HFFc6 (cell line): ENCODE measurements at places on chromosomes 13 and 19. TPM values are rescaled to one million over a fixed set of nuclear protein-coding genes. Genes with fewer than 3 reads are reported as not detected.
A peak's percentile ranks its signal among the peaks of the same experiment; 100 is the strongest.

Gene PRR19
- total RNA-seq: 0.85 to 1.3 TPM (median 1.2 TPM) in 3 replicates

Gene CDK8
- total RNA-seq: 16.2 to 18.6 TPM (median 16.5 TPM) in 3 replicates

Gene KLF5
- 20.9 to 30.7 TPM (median 27.3 TPM) in 3 replicates for total RNA-seq

Gene ANKLE1
- total RNA-seq: 0.13 to 0.57 TPM (median 0.55 TPM) in 3 replicates

Gene ZNF682
- total RNA-seq: 2.1 to 5.7 TPM (median 2.3 TPM) in 3 replicates

Gene TNNT1
- 5.2 and 8.8 TPM in 2 replicates for total RNA-seq

Gene CLEC11A
- 153 to 168 TPM (median 158 TPM) in 3 replicates for total RNA-seq

Gene ZNF560
- 0.10 to 0.12 TPM in 2 of 3 replicates, not detected in the other for total RNA-seq

Gene SHISA7
- total RNA-seq: not detected in 3 replicates

DNA sequence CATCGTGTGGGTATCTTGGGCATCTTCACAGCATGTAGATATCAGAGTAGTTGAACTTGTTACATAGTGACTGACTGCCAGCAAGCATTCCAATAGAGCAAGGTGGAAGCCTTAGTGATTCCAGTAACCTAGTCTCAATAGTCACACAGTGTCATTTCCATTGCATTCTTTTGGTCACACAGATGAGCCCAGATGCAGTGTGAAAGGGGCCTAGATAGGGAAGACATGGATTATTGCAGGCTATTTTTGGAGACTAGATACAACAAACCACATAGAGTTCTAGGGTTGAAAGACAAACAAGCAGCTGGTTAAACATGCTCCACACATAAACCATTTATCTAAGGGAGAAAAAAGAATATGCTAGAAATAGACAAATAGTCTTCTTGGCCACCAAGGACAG, 553.5 kb downstream of the DCT start:
- H3K27me3 ChIP-seq: no peaks in the 10 kb centered on the region; the same call in 1 of the 2 replicates
- H3K4me1 ChIP-seq: peaks cover 21% of the 10 kb centered on the region
- no peaks in the 10 kb centered on the region for H3K36me3 ChIP-seq
- no peak overlapping the region for H3K27ac ChIP-seq

DNA sequence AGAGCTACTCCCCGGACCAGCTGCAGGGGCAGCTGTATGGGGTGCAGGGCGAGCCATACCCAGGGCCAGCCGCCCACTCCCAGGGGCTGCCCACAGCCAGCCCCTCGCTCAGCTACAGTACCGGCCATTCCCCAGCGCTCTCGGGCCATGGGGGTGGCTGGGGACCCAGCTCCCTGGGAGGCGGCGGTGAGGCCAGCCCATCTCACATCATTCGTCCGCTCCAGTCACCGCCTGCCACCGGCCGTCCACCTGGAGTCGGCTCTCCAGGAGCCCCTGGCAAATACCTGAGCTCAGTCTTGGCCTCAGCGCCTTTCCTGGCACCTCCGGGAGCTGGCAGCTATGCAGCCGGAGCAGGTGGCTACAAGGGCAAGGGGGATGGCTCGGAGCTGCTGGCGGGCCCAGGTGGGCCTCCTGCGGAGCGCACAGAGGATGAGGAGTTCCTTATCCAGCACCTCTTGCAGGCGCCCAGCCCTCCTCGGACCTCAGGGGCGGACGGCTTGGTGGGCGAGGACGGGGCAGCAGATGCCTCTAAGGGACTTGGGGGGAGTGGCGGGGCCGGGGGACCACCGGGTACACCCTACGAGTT, 4.9 kb downstream of the PRR12 start:
- H3K27me3 ChIP-seq: no peaks in the 10 kb centered on the region
- peaks cover 16% of the 10 kb centered on the region; the same call in 1 of the 2 replicates for H3K36me3 ChIP-seq
- peaks cover 20% of the 10 kb centered on the region for H3K4me1 ChIP-seq
- H3K4me3 ChIP-seq: no peak overlapping the region
- DNase-seq: no peak

DNA sequence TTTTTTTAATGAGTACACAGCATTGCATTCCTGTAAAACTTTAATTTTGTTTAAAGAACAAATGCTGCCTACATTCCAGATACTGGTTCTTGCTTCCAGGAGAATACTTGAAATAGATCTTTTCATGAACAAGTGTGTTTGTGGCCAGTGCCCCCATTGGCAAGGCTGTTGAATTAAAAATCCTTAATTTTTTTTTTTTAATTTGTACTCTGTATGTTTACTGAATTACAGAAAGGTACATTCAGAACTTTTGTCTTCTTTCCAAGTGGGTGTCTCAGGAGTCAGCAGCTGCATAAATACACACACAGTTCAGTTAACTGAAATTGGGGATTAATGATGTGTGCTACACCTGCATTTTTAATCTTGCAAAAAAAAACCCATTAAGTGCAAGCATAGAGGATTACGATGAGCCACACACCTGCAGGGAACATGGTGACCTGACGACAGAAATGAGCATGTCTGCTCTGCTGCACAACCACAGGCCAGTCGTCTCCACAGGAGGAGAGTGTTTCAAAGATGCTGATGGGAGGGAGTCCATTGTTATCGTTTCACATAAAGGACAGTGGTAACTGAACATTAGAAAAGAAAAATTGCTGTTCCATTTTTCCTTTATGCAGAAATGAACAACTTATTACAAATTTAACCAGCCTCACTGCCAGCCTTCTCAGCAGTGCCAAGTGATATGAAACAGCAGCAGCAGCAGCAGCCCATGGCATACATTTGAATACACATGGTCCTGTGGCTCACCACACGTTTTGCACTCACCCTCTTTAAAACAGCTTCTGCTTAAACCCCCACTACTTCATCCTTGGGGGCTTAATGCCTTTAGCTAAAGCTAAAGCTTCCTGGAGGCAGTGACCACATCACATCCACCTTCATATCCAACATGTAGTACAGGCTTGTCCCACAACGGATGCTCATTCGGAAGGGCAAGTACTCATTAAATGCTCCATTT, 72.3 kb upstream of the RFC3 start:
- H3K36me3 ChIP-seq: no peaks in the 10 kb centered on the region
- DNase-seq: no peak
- no peak overlapping the region for H3K27ac ChIP-seq
- H3K4me1 ChIP-seq: peaks cover 10% of the 10 kb centered on the region

GRCh38 chr13:63351081-63351480, 1935.4 kb upstream of the PCDH20 start:
- H3K4me3 ChIP-seq: no peak overlapping the region
- no peaks in the 10 kb centered on the region for H3K36me3 ChIP-seq
- H3K27me3 ChIP-seq: no peaks in the 10 kb centered on the region
- no peak overlapping the region for H3K27ac ChIP-seq

GRCh38 chr19:4933528-4933927, 24.2 kb downstream of the UHRF1 start:
- H3K27me3 ChIP-seq: peaks cover 2% of the 10 kb centered on the region; the same call in 1 of the 2 replicates
- DNase-seq: no peak
- peaks cover 16% of the 10 kb centered on the region for H3K36me3 ChIP-seq
- H3K27ac ChIP-seq: no peak overlapping the region

- H3K27me3 ChIP-seq: peaks cover 13% of the 10 kb centered on the region
- peaks cover 33% of the 10 kb centered on the region for H3K4me1 ChIP-seq
- H3K27ac ChIP-seq: peak overlapping the region; percentile 63
- peaks cover 37% of the 10 kb centered on the region for H3K36me3 ChIP-seq
- H3K4me3 ChIP-seq: no peak overlapping the region
Measured at GRCh38 chr13:113843864-113844556, 19.9 kb downstream of the GAS6 start.

GRCh38 chr13:52651897-52652195, 790 bp upstream of the SUGT1 start:
- H3K4me1 ChIP-seq: peaks cover 9% of the 10 kb centered on the region
- DNase-seq: no peak
- H3K27ac ChIP-seq: no peak overlapping the region
- H3K4me3 ChIP-seq: no peak overlapping the region
- H3K36me3 ChIP-seq: peaks cover 29% of the 10 kb centered on the region

- H3K36me3 ChIP-seq: no peaks in the 10 kb centered on the region
- H3K27me3 ChIP-seq: no peaks in the 10 kb centered on the region
- H3K4me1 ChIP-seq: no peaks in the 10 kb centered on the region
- no peak for DNase-seq
- no peak overlapping the region for H3K4me3 ChIP-seq
Measured at GRCh38 chr13:63517371-63517770, 2101.7 kb upstream of the PCDH20 start.

DNA sequence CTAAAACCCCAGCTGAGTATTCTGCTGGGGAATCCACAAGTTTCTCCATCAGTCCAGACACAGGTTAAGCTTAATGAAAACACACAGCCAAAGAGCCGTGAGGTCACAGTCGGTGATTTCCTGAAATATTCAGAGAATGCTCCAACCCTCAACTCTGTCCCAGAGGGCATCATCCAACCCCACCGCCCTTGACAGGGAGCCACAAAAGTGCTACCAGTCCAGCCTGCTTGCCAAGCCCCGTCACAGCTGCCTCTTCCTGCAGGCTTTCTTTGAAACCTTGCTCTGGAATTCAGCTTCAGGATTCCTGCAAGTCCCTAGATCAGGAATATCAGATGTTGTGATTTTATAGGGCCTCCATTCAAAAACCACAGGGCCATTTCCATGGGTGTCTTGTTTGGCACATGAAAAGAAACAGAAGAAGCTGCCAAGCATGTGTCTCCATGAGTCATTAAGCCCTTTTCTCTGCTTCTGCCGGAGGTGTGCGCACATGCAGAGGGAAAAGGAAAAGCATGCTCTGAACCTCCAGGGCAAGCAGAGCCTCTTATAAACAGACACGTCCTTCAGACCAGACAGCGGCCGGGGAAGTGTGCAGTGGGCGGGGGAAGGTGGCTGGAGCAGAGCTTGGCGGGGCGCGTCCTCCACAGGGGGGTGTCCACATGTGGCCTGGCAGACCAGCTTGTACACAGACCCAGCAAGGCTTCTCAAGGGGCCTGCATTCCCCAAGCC, 164.7 kb downstream of the KATNAL1 start:
- DNase-seq: peak; percentile 98
- H3K27me3 ChIP-seq: peaks cover 4% of the 10 kb centered on the region
- H3K36me3 ChIP-seq: 0 out of 2 replicates have a peak, but pooled peaks cover 3% of the 10 kb centered on the region
- peaks cover 48% of the 10 kb centered on the region for H3K4me1 ChIP-seq

DNA sequence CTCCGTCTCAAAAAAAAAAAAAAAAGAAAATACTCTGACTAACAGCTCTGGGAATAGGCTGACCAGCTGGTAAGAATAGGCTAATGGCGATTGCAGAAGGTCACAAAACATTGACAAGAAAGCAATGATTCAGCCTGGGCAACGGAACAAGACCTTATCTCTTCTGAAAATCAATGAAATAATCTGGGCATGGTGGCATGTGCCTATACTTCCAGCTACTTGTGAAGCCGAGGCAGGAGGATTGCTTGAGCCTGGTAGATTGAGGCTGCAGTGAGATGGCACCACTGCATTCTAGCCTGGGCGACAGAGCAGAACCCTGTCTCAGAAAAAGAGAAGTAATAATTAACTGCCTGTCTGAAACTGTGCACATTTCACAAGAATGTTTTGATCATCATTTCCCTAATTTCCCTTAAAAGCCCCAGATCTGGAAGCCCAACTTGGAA, 18.8 kb upstream of the MTRF1 start:
- H3K4me3 ChIP-seq: no peak overlapping the region
- DNase-seq: no peak
- peaks cover 2% of the 10 kb centered on the region; the same call in 1 of the 2 replicates for H3K27me3 ChIP-seq
- H3K4me1 ChIP-seq: peaks cover 32% of the 10 kb centered on the region
- no peak overlapping the region for H3K27ac ChIP-seq

DNA sequence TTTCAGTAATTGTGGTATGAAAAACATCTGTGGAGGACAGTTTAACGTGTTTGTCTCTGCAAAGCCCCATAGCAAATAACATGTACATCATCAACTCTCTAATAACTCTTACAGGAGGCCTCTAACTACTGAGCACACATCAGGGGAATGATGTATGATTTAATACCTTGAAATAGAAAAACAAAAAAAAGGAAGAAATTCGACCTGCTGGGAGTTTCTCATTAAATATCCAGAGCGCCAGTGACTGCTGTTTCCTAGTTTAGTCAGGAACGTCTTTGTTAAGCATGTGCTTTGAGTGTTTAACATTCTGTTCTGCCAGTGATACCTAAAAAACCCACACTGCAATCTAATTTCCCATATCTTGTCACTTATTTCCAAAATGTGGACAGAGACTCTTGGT, 235.4 kb downstream of the PCDH20 start:
- H3K27ac ChIP-seq: no peak overlapping the region
- no peak overlapping the region for H3K4me3 ChIP-seq
- H3K36me3 ChIP-seq: no peaks in the 10 kb centered on the region
- DNase-seq: no peak

- peaks cover 29% of the 10 kb centered on the region for H3K27me3 ChIP-seq
- H3K36me3 ChIP-seq: no peaks in the 10 kb centered on the region
- no peak overlapping the region for H3K27ac ChIP-seq
- no peak for DNase-seq
- H3K4me3 ChIP-seq: no peak overlapping the region
Measured at GRCh38 chr19:35555301-35556005, 8.0 kb downstream of the ATP4A start.

DNA sequence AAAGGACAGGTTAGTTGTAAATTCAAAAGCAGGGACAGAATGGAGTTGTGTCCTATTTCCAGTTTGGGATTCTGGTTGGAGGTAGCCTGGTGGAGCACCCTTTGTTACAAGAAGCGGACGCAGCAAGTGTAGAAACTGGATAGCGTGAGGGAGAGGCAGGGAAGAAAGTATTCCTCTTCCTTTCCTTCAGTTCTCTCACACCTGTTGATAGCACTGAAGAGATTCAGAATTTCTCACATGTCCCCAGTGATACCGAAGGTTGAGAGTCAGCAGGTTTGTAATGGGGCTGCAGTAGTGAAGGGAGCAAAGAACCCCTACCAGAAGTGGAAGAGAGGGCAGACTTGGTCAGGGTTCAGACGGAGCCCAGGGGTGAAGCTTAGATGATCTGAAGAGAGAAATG, 399.2 kb downstream of the SPRY2 start:
- no peak for DNase-seq
- peaks cover 31% of the 10 kb centered on the region for H3K4me1 ChIP-seq
- H3K27me3 ChIP-seq: no peaks in the 10 kb centered on the region
- H3K27ac ChIP-seq: no peak overlapping the region

DNA sequence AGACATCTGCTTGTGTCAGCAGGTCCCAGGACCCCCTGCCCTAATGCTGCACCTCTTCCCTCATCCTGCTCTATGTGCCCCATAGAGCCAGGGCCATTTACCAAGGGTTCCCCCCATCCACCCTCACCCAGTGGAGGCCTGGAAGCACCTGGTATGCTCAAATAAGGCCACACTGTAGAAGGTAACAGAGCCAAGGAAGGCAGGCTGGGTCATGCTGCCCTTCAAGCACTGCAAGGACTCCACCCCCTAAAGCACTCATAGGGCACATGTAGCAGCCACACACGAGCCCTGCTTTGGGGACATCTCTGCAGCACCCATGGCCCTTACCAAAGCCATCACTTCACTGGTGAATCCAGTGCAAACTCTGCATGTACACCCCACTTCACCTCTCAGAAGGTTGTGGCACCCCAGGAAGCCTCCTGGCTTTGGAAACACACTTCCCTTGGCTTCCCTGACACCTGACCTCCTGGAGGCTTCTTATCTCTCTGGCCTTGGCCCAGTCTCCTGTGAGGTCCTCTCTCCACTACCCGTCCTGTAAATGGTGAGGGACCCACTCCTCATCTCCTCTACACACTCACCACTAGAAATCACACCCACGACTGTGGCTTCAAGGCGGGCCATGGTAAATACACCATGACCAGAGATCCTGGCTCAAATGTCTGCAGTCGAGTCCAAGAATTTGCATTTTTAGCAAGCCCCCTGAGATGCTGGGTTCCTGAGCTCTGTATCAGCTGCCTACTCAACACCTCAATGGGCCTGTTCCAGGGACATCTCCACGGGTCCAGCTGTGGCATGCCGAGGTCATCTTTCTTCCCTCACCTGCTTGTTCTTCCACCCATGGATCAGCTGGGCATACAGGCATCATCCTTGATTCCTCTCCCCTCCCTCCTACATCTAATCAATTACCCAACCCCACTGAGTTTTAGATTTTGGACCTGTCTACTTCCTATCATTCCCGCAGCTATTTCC, 80.9 kb upstream of the DOCK9 start:
- no peak overlapping the region for H3K27ac ChIP-seq
- no peak for DNase-seq
- H3K4me3 ChIP-seq: no peak overlapping the region
